ENCODE measurements at places on chromosomes 3 and 15.
A peak's percentile ranks its signal among the peaks of the same experiment; 100 is the strongest.

- H3K4me1 ChIP-seq: no peaks in the 10 kb centered on the region
- H3K4me3 ChIP-seq: no peak overlapping the region
- H3K27me3 ChIP-seq: no peaks in the 10 kb centered on the region
- H3K36me3 ChIP-seq: no peaks in the 10 kb centered on the region
Measured at GRCh38 chr15:35466476-35466875, 79.5 kb downstream of the DPH6 start.

DNA sequence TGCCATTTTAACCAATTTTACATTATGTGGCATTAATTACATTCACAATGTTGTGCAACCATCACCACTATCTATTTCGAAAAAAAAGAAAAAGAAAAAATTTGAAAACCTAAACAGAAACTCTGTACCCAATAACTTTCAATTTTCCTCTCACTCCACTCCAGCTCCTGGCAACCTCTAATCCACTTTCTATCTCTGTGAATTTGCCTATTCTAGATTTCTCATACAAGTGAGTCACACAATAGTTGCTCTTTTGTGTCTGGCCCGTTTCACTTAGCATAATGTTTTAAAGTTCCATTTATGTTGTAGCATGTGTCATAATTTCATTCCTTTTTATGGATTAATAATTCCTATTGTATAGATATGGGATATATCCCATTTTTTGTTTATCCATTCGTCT lies 53.3 kb upstream of the TBC1D5 start:
- no peak overlapping the region for H3K4me3 ChIP-seq
- no peak overlapping the region for H3K27ac ChIP-seq
- no peaks in the 10 kb centered on the region for H3K27me3 ChIP-seq
- DNase-seq: no peak
- H3K4me1 ChIP-seq: no peaks in the 10 kb centered on the region
- no peaks in the 10 kb centered on the region for H3K36me3 ChIP-seq

DNA sequence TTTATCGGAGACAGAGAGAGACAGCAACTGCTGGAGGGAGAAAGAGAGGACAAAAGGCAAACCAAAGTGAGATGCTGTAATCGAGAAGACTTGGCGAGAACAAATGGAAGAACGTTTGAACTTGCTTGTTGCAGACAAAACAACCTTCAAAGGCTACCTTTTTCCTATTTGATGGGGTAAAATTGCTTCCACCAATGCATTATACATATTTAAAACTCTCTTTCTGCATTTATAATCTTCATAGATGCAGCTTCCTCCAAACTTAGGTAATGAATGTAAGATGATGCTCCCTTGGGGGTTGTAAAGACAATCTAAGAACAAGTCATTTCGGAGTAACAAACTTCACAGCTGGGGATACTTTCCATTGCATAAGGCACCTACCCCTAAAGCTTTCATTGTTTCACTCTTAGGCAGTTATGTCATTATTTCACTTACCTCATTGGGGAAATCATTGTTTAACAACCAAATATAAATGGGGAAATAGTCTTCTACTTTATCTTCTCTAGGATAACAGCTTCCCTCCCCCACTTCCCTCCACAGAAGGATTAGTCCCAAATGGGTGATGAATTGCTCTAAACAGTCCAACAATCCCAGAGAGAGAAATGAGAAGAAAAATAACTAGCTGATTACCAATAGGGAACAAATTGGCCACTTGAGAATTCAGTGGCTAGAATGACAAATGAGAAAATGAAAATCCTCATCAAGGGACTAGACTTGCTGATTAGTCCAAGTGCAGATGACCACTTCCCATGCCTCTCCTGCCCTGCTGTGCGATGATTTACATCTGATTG lies 269.8 kb upstream of the ADAMTS9 start:
- no peak overlapping the region for H3K27ac ChIP-seq
- H3K4me3 ChIP-seq: no peak overlapping the region
- no peaks in the 10 kb centered on the region for H3K27me3 ChIP-seq
- no peaks in the 10 kb centered on the region for H3K36me3 ChIP-seq
- DNase-seq: no peak

GRCh38 chr3:109021556-109021955 lies 67.9 kb upstream of the GUCA1C start:
- H3K27me3 ChIP-seq: no peaks in the 10 kb centered on the region
- DNase-seq: no peak
- H3K4me3 ChIP-seq: no peak overlapping the region
- no peak overlapping the region for H3K27ac ChIP-seq

GRCh38 chr15:100931143-100931890 lies 12.2 kb downstream of the LRRK1 start:
- no peak for DNase-seq
- no peaks in the 10 kb centered on the region for H3K36me3 ChIP-seq
- no peaks in the 10 kb centered on the region for H3K27me3 ChIP-seq

- peaks cover 10% of the 10 kb centered on the region for H3K36me3 ChIP-seq
- H3K27me3 ChIP-seq: no peaks in the 10 kb centered on the region
- DNase-seq: no peak
- H3K4me1 ChIP-seq: no peaks in the 10 kb centered on the region
Measured at GRCh38 chr3:197125636-197126035, 96.0 kb upstream of the MELTF start.

- H3K36me3 ChIP-seq: no peaks in the 10 kb centered on the region
- H3K4me3 ChIP-seq: no peak overlapping the region
- no peak for DNase-seq
Measured at GRCh38 chr3:141015481-141015880, 35.7 kb upstream of the SPSB4 start.

- no peak overlapping the region for H3K4me3 ChIP-seq
- H3K27ac ChIP-seq: no peak overlapping the region
- H3K36me3 ChIP-seq: no peaks in the 10 kb centered on the region
- no peaks in the 10 kb centered on the region for H3K4me1 ChIP-seq
Measured at GRCh38 chr3:14902719-14903118, 44.7 kb upstream of the NR2C2 start.

DNA sequence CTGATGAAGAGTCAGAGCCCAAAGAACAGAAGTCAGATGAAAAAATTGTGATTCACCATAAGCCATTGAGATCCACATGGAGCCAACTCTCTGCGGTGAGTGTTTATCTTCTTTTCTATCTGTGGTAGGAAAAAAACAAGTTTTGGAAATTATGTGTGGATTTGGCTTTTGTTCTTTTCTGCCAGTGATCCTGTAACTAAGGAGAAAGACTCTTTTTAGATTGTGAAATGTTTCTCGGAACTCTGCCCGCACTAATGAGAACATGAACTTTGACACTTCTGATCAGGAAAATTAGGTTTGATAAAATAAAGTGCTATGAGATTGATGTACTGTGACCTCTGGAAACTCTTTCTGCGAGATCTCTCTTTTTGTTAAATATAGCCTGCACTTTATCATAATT lies 8.4 kb downstream of the ARHGEF26 start:
- peaks cover 4% of the 10 kb centered on the region for H3K36me3 ChIP-seq
- H3K4me1 ChIP-seq: no peaks in the 10 kb centered on the region
- no peaks in the 10 kb centered on the region for H3K27me3 ChIP-seq
- no peak overlapping the region for H3K27ac ChIP-seq
- no peak overlapping the region for H3K4me3 ChIP-seq

GRCh38 chr15:47293466-47294162 lies 423.7 kb upstream of the SEMA6D start:
- H3K4me1 ChIP-seq: no peaks in the 10 kb centered on the region
- no peaks in the 10 kb centered on the region for H3K27me3 ChIP-seq
- no peaks in the 10 kb centered on the region for H3K36me3 ChIP-seq
- no peak overlapping the region for H3K27ac ChIP-seq

- H3K36me3 ChIP-seq: peaks cover 42% of the 10 kb centered on the region
- no peaks in the 10 kb centered on the region for H3K27me3 ChIP-seq
- peaks cover 10% of the 10 kb centered on the region for H3K4me1 ChIP-seq
- DNase-seq: no peak
Measured at GRCh38 chr3:184175981-184176376, 1.3 kb downstream of the AP2M1 start.

DNA sequence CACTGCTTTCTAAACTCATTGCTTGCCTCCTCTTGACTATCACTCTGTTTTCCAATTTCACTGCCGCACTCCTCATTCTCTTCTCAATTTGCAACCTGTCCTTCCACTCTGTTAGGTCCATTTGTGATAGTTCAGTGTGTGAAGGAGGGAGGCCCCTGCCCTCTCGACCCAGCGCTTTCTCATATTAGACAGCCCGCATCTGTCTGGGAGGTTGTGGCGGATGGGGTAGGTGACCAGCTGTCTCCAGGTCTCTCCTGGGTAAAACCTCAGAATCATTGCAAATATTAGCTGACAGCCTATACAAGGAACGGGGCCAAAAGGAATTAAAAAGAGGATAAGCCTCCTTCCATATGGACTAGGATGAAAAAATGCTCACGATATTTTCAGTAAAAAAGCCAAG lies 358.3 kb downstream of the SHQ1 start:
- H3K36me3 ChIP-seq: no peaks in the 10 kb centered on the region
- no peak overlapping the region for H3K27ac ChIP-seq
- DNase-seq: no peak
- H3K4me1 ChIP-seq: peaks cover 40% of the 10 kb centered on the region
- no peaks in the 10 kb centered on the region for H3K27me3 ChIP-seq
- no peak overlapping the region for H3K4me3 ChIP-seq

DNA sequence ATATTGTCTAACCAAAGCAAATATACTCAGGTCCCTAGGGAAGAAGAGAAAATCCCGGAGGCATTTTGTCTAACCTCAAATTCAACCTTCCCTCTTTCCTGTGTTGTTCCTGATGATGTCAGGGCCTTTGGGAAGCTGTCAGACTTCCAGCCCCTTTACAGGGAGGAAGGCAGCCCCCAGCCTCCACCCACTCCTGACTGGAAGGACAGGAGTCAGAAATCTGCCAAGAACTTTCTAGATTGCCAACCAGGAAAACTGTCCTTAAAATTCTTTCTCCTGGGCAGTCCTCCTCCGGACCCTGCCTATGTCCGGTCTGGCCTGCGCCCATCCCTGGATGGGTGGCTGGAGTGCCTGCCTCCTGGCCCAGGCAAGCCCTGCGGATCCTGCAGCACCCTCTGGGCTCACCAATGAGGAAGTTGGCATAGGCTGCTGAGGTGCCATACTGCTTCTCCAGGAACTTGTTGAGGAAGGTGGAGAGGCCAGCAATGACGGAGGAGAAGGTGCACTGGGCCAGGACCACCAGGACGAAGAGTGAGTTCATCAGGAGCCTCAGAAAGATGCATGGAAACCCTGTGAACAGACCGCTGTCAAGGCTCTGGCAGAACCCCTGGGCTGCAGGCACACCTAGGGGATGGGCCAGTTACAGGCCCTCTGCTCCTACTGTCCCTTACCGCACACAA lies 52.6 kb upstream of the RAB6B start:
- H3K27me3 ChIP-seq: peaks cover 59% of the 10 kb centered on the region
- no peak overlapping the region for H3K4me3 ChIP-seq
- H3K36me3 ChIP-seq: no peaks in the 10 kb centered on the region
- peaks cover 21% of the 10 kb centered on the region for H3K4me1 ChIP-seq
- H3K27ac ChIP-seq: no peak overlapping the region

DNA sequence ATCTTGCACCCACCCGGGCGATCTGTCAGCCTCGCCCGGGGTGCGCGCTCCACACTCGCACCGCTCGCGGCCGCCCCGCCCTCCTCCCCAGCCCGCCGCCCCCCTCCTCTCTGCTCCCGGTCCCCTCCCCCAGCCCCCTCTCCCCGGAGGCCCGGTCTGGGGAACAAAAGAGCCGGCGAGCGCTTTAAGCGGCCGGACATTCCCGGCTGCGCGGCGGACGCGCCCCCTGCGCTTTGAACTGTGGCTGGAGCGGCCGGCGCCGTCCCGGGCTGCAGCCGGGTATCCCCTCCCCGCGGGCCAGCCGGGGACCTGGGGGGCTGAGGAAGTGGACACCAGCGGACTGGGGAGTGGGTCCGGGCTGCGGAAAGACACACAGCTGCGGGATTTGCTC lies at the start of gene IGDCC3:
Gene IGDCC3, minus strand, starts transcription at position 27 of the 391 bp plus-strand sequence. CDS start 214 bp downstream, outside the sequence.
- H3K27me3 ChIP-seq: peaks cover 5% of the 10 kb centered on the region
- no peaks in the 10 kb centered on the region for H3K36me3 ChIP-seq
- no peaks in the 10 kb centered on the region for H3K4me1 ChIP-seq
- DNase-seq: no peak
- H3K4me3 ChIP-seq: peak within 1 kb of the TSS; percentile 31

GRCh38 chr15:56001471-56002078 lies 8.2 kb upstream of the NEDD4 start:
- no peak overlapping the region for H3K4me3 ChIP-seq
- H3K36me3 ChIP-seq: no peaks in the 10 kb centered on the region

DNA sequence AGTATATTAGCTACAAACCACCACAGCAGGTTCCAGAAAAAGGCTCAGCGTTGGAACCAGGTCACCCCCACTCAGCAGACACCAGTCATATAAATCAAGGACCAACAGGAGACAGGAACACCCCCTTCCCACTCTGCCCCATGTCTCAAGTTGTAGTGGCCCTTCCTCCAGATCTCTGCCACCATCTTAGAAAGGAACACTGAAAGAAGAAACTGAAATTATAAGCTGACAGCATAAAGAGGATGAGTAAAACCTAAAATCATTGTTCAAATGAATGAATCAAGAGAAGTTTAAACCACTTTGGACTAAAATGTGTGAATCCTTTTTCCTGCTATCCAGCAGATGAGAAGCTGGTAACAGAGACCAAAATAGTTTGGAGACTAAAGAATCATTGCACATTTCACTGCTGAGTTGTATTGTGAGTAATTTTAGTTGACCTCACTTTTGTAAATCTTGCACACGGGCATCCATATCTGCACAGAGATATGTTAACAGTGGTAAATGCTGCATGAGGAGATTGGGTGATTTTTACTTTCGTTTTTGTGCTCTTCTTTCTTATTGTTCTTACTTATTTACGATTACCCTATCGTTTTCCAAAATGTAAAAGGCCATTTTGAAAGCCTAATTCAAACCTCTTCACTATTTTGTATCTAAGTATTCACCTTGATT lies 19.8 kb downstream of the CCR3 start:
- peaks cover 3% of the 10 kb centered on the region for H3K27me3 ChIP-seq
- no peaks in the 10 kb centered on the region for H3K4me1 ChIP-seq
- no peak for DNase-seq
- no peaks in the 10 kb centered on the region for H3K36me3 ChIP-seq
- no peak overlapping the region for H3K27ac ChIP-seq

GRCh38 chr3:171658841-171659240 lies 151.4 kb downstream of the PLD1 start:
- no peaks in the 10 kb centered on the region for H3K36me3 ChIP-seq
- no peak for DNase-seq
- H3K27me3 ChIP-seq: no peaks in the 10 kb centered on the region
- no peak overlapping the region for H3K27ac ChIP-seq

DNA sequence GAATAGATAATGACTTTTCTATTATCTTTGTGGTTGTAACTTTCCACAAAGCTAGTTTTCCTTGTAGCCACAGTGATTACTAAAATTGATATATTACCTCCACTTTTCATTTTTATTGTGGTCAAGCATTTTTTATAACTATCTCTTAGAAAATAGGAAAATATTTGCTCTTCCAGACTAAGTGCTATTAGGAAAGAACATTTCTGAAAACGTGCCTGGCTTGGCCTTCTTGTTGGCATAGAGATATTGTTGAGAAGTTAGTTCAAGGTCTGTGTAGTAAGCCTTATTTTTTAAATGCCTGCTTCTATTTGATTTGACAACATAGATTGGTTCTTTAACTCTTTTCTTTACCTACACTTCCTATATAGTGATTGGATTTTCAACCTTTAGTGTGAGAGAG lies 101.7 kb downstream of the IL1RAP start:
- H3K4me1 ChIP-seq: no peaks in the 10 kb centered on the region
- H3K36me3 ChIP-seq: no peaks in the 10 kb centered on the region
- no peak overlapping the region for H3K27ac ChIP-seq
- H3K27me3 ChIP-seq: no peaks in the 10 kb centered on the region

Measured in HCT116 (cell line).